Activated T-helper 1 cell treated with Interleukin-2 at 50 U/mL for 16 hours (primary cell): ENCODE measurements at places on chromosomes 5 and 9.

- no peak for DNase-seq
These were observed 42.7 kb upstream of the FUBP3 start for GRCh38 chr9:130536701-130537107.

DNA sequence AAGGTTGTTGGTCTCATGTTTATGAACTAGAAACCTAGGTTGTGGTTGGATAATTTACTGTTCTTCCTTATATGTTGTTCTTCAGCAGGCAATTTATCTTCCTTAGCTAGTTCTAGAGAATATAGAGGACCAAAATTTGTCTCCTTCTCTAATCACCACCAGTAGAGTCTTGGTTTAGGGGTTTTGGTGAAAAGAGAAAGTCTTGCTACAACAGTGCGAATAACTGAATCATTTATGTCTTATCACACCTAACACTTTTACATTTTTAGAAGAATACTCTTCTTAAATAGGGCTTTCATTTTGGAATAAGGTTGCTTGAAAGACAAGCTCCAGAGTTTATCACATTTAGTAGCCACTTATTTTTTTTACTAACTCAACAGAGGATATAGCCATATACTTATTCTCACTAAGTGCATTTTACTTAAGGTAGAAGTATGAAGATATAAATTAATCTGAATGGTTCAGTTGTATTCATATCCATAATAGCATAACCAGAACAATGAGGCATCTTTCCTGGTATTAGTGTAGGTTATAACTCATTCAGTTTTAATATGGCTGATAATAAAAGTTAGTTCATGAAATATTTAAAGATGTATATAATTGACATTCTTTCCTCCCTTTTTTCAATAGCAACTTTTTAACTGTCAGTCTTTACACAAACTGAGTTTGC lies 67.9 kb downstream of the ERBIN start:
- no peak for DNase-seq

DNA sequence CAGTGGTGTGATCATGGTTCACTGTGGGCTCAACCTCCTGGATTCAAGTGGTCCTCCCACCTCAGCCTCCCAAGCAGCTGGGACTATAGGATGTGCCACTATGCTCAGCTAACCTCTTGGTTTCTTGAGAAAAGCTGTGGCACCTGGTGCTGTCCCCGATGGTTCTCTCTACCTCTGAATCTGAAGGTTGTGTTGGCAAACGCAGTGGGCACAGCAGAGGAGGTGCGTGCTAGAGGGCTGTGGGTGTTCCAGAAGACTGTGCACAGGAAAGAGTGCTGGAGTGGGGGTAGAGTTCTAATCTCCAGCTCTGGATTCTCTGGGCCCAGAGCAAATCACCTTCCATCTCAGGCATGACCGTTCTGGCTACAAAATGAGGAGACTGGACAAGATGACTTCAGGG lies 12.5 kb downstream of the RGS3 start:
- no peak for DNase-seq

- DNase-seq, result no peak
These were observed 488.0 kb downstream of the PRELID2 start for GRCh38 chr5:145347026-145347616.

GRCh38 chr5:84299959-84300358 lies 84.7 kb downstream of the EDIL3 start:
- DNase-seq, result no peak

DNA sequence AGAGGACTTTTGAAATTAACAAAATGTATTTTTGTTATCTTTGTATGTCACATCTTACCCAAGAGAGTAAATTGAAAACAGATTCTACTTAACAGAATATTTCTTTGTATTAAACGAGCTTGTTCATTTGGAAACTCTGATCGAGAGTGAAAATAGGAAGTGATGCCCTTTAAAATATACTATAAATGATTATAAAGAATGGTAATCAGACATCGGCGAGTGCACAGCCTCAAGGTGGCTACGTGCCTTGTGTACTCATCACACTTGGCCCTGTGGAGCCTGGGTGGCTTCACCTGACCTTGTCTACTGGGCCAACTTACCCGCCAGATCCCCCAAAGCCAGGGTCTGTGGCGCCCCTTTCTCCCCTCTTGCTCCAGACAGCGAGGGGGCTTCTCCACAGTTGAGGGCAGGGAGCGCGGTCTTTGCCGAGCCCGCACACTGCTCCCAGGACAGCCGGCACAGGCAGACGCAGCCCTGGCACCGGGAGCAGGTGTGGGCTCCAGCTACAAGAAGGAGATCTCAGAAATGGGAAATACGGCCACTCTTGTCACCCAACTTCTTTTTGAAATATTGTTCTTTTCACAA lies 243.2 kb downstream of the CEMIP2 start:
- no peak for DNase-seq

- no peak for DNase-seq
These were observed 90.7 kb upstream of the PARP8 start for GRCh38 chr5:50575740-50576139.

GRCh38 chr9:87535817-87536539 lies 38.3 kb downstream of the DAPK1 start:
- no peak for DNase-seq

DNA sequence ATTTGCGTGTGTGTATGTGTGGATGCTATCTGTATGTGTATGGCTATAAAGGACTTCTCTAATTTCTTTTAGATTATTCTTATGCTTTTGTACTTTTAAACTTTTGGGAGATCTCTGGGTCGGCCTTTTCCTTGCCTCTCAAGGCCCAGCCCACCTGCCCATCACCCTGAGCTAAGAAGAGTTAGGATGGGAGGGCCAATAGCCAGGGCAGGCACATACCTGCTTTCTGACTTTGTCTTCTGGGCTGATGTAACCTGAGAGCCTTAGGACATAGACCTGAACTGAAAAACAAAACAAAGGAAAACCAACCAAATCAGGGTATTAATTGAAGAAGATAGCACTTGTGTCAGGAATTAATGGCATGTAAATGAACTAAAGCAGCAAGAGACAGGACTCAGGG lies 100.2 kb downstream of the IRX1 start:
- no peak for DNase-seq

GRCh38 chr5:116557669-116558271 lies 16.9 kb downstream of the SEMA6A start:
- no peak for DNase-seq

GRCh38 chr5:140587495-140587894 lies 22.9 kb downstream of the SLC35A4 start:
- DNase-seq, result no peak

DNA sequence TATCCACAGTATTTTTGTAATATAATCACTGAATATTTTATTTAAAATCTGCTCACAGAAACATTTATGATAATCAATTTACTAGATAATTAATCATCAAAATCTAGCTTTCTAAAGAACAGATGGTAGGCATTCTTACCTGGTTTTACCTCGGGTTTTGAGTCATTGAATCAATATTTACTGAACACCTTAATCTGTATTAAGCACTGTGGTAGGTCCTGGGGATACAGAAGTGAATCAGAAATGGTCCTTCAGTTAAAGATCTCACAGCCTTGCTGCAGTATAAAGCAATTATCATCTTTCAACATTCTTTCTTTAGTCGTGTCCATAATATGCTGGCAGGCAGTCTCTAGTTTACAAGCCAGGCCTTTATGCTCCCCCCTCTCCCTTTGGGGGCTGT lies 2.0 kb upstream of the MEIKIN start:
- DNase-seq, result no peak

GRCh38 chr5:157290981-157291711 lies 25.2 kb downstream of the CYFIP2 start:
- no peak for DNase-seq

GRCh38 chr5:176611435-176611834 lies 1.5 kb upstream of the GPRIN1 start:
- DNase-seq, result peak; percentile 26

GRCh38 chr9:6645355-6646292 lies at the start of gene GLDC:
GLDC (minus strand) TSS chr9:6645729; CDS start chr9:6645499, 230 bp downstream.
- DNase-seq, result no peak
